COR-L47 (cell line): ENCODE measurements at places on chromosomes 12 and 14.

GRCh38 chr14:69373104-69373503, 25.0 kb downstream of the ERH start:
- DNase-seq, result no peak

GRCh38 chr14:74754157-74754556, 9.0 kb upstream of the YLPM1 start:
- DNase-seq, result no peak

DNA sequence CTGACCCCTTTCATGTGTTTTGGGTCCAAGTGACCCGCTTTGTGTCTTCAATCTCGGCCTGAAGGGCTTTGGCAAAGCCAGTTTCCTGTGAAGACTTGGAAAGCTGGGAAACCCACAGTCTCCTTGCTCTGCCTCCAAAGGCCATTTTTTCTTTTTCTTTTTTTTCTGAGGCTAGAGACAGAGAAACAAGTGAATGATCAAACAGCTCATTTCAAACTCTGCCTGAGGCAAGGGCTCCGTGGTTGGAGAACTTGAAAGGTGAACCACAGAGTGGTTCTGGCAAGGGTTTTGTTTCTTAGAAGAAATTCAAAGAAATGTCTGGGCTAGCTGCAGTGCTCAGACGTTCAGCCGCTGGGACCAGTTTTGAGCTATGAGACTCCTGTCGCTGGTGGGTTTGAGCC, 62.7 kb downstream of the ERH start:
- DNase-seq, result no peak

- no peak for DNase-seq
These were observed 16.7 kb downstream of the P2RX2 start for GRCh38 chr12:132635076-132635955.

GRCh38 chr12:51779876-51780275, 68.6 kb downstream of the FIGNL2 start:
- no peak for DNase-seq

DNA sequence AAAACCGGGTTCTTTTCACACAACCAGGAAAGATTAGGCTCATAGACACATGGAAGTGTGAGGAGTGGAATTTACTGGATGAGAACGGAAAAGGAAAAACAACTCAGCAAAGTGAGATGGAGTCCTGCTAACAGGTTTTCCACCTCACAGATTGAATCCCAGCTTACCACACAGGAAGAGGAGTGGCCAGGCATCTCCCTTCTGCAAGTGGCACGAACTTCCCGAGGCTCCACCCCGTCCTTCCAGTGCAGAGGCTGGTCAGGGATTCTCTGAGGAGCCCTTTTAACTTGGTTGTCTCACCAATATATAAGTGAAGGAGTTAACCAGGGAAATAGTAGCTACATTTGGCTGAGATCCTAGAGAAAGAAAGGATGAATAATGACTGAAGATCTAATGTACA, 102.8 kb downstream of the SCAF11 start:
- no peak for DNase-seq

GRCh38 chr12:113424915-113425823, 3.0 kb downstream of the SDSL start:
- no peak for DNase-seq

GRCh38 chr12:49540229-49541139, 1.7 kb downstream of the KCNH3 start:
- DNase-seq, result no peak

DNA sequence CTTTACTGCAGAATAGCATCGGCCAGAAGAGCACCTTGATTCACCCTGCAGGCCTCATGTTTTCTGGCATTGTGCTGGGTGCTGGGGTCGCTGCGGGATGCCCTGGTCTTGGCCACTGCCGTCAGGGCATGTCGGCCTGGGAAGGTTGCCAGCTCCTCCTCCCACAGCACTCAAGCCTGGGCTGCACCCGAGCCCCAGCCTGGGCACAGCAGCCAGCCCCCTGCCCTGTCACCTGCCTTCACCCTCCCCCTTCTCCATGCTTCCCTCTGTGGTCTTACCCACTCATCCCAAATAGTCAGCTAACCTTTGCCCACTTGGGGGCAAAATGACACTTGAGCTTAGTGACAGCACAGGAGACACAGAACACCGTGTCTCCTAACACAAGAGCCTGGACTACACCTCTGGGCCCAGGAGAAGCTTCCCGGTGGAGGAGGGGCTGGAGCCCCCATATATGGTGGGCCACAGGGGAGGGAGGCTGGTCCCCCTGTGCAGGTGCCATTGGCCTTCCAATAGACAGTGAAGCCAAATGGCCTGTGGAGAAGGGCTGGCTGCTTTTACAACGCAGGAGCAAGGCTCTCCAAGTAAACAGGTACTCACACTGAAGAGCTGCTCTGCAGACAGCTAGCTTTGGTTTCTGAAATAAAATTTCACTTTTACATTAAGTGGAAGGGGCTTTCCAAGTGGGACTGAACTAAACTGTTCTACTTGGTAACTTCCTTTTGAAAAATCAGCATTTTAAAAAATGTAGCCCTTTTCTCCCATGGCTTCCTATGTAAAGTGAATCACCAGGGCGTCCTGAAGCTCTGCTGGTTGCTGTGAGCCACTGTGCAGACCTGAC, 51.2 kb upstream of the AMN start:
- DNase-seq, result no peak
